ENCODE measurements at places on chromosomes 5 and 9.

- no peak for DNase-seq
These were observed 61.2 kb upstream of the PHYKPL start for GRCh38 chr5:178293815-178294214.

GRCh38 chr5:163305655-163306054 lies 131.7 kb upstream of the CCNG1 start:
- DNase-seq: no peak

GRCh38 chr5:124583469-124584350 lies 162.7 kb downstream of the ZNF608 start:
- peak; percentile 77 for DNase-seq

DNA sequence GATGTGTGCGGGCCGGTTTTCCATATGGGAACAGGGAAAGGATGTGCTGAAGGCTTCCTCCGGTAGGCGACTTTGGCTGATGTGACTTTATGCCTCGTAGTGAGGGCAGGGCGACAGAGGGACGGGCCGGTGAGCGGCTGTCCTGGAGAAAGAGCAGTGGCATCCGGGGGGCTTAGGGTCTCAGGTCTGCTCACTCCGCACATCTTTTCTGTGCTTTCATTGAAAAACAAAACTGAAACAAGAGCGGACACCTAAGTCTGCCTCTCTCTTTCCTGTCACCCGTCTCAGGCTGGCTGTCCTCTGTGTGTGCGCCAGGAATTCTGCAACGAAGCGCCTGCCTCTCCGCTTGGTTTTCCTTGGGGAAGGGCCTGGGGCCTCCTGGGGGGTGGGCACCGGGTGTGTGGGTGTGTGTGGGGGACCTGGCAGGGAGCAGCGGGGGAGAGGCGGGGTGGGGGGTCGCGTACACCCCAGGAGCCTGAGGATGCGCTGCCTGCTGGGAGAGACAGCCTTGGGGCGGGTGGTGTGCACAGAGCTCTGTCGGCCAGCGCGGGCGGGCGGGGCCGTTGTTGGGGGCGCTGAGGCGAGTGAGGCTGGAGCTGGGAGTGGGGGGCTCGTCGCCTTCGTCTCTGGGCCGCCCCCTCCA lies 580 bp upstream of the PRRX2 start:
- no peak for DNase-seq

DNA sequence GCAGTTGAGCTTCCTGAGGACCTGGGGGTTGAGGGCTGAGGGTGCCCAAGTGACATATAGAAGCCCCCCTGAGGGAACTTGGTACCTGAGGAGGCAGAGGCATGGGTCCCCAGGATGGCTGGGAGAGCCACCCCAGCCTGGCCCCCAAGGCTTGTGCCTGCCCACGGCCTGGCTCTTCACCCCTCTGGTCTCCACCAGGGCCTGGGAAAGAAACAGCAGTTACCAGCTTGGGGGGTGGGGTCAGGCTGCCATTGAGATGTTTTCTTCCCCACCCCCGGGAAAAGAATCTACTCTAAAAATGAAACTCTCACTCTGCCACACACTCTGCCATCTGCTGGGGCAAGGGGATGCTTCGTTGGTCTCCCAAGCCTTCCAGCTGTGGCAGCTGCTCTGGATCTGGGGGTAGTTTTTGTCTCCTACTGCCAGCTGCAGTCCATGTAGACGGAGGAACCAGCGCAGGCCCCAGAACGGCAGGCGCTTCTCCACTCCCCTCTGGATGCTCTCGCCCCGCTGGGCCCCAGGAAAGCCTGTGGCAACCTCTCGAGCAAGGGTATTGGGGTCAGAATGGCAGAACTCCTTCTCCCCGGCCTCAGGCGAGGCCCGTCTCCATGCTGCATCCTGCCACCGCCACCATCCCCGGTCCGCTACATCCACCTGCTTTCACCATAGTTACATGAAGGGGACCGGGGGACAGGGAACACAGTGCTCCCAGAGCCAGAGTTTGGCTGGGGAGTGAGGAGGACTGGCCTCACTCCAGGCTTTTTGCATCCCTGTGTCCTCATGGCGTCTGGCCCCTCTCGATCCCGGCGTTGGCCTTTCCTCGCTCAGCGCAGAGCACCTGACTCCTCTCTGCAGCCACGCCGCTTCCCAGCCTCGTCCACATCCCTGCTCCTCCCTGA lies 123.5 kb downstream of the DAB2IP start:
- no peak for DNase-seq

DNA sequence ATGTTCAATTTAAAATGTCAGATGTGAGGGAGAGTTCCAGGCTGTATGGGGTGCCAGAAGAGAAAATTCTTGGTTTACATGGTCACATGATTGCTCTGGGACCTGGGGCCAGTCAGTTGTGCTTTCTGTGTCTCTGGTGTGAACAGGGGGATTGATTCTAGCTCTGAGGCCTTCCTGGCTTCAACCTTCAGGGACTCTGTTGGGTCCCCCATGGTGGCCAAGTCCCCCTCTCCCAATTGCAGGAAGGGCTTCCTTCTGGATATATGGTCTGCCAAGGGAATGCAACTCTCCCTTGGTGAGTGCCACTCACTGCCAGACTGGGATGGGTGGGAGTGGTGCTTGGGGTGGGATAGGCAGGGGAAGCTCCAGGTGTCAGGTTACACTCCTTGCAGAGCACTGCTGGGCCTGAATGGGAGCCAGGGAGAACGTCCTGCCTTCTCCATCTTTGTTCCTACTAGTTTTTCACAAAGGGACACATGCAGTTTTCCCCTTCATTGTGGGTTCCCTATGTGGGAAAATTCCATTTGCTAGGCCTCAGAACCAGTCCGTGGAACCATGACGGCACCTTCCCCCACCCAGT lies 153.2 kb downstream of the MELK start:
- DNase-seq: no peak

GRCh38 chr5:107570805-107571531 lies 99.8 kb downstream of the EFNA5 start:
- DNase-seq: peak; percentile 15

- DNase-seq: no peak
These were observed 7.3 kb downstream of the PIK3R1 start for GRCh38 chr5:68222824-68223354.

All from germinal center (tissue), 1 donor.